Vagina (tissue), 2 donors: ENCODE measurements at places on chromosomes 6 and 20.

DNA sequence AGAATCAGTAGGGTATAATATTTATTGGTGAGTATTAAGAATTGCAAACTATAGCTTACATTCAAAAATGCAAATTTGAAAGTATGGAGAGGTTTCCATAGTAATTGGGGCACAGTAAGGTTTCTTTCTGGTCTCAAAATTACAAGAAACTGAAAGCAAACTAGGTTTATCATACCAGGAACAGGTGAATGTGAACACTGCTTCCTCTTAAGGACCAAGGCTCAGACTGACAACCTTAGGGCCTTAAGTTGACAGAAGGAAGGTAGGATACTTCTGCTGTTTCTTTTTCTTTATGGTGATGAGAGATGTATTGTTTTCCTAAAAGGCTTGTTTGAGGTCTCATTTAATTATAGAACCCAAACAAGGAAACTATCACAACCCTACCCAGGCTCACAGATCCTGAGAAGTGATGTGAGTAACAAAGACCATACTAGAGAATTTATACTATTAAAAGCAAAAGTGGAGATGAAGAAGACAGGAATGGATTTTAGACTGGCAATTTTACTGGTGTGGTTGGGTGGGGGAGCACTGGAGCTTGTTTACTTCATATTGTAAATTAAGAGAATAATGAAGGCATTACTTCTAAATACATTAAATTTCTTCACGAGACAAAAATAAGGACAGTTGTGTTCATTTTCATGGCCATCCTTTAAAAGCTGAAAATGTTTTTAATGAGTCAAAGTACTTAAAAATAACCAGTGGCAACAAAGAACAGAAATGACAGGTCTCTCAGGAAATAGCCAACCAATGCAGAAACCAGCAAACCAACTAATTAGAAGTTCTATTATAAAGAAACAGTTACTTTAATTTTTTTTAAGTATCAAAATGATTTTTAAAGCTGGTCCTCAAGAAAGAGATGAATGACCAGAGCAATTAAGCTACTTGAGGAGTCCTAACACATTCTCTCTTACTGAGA, 21.3 kb downstream of the STAU1 start:
- DNase-seq: no peak

DNA sequence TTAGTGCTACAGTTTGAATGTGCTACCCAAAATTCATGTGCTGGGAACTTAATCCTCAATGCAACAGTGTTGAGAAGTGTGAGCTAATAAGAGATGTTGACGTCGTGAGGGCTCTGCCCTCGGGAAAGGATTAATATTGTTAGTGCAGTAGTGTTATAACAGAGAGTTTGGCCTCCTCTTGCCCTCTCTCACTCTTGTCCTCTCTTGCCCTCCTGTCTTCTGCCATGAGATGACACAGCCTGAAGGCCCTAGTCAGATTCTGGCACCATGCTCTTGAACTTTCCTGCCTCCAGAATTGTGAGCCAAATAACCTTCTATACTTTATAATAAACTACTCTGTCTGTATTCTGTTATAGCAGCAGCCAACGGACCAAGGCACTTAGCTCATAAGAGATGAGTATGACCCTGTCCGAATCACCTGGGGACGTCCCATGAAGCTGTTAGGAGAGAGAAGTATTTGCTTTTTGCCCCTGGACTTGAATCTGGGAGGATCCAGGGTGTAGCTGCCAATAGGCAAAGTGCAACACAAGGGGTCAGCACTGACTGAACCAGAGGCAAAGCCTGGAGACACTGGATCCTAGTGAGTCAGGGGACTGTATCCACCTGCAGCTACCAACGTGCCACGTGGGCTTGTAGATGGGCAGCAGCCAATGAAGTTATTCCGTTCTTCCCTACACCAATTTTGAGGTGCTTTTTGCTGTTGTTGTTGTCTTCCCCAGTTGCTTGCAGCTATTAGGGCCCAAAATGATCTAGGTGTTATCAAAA, 233.7 kb downstream of the THBS2 start:
- no peak for DNase-seq

DNA sequence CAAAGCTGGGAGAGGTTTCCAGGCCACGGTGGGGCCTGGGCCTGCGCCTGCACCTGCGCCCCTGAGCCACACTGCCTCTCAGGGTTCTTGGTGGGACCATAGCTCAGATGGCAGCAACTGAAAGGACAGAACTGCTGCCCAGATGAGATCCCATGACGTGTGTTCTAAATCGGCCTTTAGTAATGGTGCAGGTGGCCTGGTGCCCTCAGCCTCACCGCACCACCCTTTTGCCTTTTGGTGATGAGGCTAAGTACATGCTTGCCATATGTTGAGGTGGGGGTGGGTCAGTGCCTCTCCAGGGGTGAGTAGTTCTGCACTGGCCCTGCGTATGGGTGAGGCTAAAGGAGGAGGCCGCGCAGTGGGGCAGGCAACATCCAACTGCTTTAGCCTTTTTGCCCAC, 7.4 kb downstream of the PSMG4 start:
- no peak for DNase-seq

GRCh38 chr20:36217226-36217625, 19.1 kb upstream of the AAR2 start:
- DNase-seq: no peak

DNA sequence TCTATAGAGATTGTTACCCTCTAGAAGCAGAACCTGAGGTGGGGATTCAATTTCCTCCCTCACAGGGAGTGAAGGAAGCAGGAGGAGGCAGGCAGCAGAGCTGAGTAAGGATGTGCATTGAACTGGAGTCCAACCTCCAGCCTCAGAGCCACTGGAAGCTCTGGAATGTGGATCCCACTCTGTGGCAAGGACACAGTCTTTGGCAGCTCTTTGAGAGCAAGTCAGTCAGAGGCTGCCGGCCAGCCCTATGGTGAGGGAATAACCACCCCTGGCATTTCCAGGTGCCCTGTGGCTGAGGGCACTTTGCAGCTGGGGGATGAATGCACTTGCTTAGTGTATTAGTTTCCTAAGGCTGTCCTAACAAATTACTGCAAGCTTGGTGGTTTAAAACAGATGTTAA, 37.2 kb downstream of the EBF4 start:
- DNase-seq: no peak

- DNase-seq: no peak
These were observed 49.9 kb downstream of the AIG1 start for GRCh38 chr6:143110572-143110971.

- DNase-seq: peak; percentile 89
These were observed 746 bp downstream of the NUP153 start for GRCh38 chr6:17705778-17706579.
